ENCODE measurements at places on chromosomes 13 and 19.

GRCh38 chr13:65584126-65584525 is 1646.0 kb downstream of the PCDH9 start:
- no peak for DNase-seq

DNA sequence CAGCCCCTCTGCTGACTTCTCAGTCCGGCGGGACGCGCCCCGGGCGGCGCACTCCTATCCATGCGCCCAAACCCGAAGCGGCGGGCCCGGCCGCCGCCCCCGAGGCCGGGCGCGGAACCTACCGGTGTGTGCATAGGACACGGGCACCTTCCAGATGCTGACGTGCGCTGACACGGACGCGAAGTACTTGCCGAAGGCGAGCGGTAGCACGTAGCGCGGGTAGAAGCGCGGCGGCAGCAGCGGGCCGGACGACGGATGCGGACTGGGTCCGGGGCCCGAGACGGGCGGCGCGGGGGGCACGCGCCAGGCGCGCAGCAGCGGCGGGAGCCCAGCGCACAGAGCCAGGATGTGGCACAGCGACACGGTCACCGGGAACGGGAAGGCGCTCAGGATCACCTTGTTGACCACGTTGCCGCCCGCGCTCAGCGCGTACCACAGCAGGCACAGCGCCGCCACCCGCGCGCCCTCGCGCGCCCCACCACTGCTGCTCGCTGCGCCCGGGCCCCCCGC is 338 bp downstream of the SLC35E1 start:
- no peak for DNase-seq

GRCh38 chr19:14305706-14306105 is 75.5 kb upstream of the ADGRE5 start:
- DNase-seq, result no peak

DNA sequence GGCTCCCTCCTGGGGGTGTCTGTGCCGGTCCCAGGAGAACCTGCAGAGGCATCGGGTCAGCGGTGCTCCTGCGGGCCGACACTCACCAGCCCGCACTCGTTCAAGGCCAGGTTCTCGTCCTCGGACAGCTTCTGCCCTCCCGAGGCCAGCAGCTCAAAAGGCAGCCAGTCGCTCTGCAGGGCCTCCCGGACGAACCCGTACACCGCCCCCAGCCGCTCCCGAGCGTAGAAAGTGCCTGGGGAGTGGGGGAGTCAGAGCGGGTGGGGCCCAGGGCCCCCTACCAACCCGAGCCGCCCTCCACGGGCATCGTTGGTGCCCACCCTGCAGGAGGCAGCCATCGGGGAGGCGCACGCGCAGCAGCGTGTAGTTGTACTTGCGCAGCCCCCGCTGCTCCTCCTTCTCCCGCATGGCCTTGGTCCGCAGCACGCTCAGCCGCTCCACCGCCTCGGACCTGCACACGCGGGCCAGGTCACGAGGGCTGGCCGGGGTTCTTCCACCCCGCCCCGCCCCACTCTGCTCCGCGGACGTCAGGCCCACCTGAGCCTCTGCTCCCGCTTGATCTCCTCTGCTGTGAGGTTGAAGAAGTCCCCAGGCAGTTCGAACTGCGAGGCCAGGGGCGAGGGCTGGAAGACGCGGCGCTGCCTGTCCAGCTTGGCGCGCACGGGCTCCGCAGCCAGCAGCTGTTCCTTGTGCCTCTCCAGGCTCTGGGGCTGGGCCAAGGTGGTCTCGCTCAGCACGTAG is 11.5 kb downstream of the UBXN6 start:
- DNase-seq, result no peak

GRCh38 chr13:19805765-19806164 is 23.0 kb upstream of the PSPC1 start:
- no peak for DNase-seq
